ENCODE measurements at places on chromosomes 6 and 20.

GRCh38 chr6:7615611-7616383, 25.8 kb downstream of the SNRNP48 start:
- peak; percentile 35 for DNase-seq

DNA sequence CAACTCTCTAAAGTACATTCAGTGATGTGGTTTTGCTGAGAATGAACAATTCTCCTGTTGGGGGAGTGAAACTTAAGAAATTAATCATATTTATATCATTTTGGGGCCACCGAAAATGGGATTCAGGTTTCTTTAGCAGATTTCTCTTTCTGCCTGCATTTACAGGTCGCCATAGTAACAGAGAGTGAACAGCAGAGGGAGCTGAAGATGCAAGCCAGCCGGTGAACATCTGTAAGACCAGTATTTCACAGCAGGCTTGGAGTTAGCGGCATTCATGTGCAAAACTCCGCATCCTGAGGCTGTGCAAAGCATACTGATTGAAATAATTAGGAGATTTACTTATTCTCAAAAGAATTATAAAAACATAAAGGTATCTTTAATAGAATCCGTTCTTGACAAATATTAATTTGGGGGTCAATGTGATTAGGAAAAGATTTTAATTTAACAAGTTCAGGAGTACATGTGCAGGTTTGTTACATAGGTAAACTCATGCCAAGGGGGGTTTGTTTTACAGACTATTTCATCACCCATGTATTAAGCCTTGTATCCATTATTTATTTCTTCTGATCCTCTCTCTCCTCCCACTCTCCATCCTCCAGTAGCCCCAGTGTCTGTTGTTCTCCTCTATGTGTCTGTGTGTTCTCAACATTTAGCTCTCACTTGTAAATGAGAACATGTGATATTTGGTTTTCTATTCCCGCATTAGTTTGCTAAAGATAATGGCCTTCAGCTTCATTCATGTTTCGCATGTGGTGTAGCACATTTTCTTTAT, 17.8 kb upstream of the HSF2 start:
- DNase-seq, result peak; percentile 53

DNA sequence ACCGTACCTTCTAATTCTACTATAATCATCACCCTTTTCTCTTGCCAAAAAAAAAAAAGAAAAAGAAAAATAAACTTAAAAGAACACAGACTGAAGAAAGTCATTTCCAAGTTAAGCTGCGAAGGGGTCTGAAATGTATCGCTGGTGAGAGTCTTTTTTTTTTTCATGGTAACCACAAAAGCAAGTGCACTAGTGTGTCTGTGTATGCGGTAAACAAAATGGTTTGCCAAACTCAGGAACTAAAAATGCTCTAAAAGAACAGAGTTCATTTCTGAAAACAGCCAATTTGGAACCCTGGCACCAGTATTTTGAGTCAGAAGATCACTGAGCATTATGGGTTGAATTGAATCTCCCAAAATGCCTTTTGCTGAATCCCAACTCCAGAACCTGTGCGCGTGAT, 46.6 kb downstream of the CDH4 start:
- no peak for DNase-seq

- no peak for DNase-seq
Observed at GRCh38 chr6:156976216-156977127, 199.3 kb downstream of the ARID1B start.

DNA sequence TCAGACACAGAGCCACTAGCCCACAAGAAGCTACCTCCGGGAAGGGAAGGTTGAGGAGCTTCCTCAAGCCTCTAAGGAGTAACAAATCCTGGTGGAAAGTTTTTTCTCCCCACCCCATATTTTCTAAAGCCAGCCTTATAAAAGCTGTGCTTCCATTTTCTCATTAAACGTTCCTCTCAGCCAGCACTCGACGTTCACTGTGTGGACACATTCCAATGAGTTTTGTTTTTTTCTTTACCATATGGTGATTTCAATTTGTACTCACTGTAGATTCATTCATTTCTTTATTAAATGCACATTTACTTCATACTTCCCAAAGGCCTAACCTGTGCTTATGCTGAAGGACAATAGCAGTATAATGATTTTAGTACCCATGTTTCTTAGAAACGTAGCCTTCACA, 194.4 kb upstream of the FLRT3 start:
- DNase-seq, result no peak

DNA sequence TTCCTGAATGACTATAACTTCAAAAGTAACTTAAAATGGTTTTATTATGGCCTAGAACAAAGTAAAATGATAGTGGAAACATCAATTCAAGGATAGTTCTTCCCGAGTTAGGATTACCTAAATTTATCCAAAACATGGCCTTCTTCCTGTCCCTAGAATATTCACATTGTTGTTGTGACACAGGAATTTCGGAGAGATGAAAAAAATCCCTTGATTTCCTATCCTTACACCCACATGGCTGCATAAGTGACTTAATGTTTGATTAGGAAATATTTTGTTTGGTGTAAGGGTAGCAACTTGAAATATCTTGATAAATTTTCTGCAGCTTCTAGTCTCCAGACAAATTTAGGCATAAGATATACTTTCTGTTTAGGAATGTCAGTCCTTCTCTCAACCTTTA, 27.8 kb downstream of the ZNF451 start:
- no peak for DNase-seq

- DNase-seq, result no peak
Observed at GRCh38 chr6:73248192-73248903, 14.6 kb downstream of the KHDC1 start.
